ENCODE measurements at places on chromosomes 1 and 21.

DNA sequence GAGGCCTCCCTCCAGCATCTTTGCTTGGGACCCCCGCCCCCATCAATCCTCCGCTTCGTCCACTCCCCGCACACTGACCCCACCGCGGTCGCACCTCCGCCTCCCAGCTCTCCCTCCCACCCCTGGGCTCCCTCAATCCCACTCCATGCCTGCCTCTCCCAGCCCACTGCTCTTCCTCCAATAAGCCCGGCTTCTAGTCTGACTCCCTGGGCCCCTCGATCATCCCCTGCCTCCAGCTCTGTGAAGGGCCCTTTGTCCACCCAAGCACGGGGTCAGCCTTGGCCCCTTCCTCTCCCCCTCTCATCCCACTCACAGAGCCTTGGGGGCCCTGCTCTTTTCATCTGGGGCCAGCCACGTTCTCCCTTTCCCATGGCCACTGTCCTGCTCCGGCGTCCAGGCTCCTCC lies 1.5 kb upstream of the TMEM200B start:
- no peak for DNase-seq

DNA sequence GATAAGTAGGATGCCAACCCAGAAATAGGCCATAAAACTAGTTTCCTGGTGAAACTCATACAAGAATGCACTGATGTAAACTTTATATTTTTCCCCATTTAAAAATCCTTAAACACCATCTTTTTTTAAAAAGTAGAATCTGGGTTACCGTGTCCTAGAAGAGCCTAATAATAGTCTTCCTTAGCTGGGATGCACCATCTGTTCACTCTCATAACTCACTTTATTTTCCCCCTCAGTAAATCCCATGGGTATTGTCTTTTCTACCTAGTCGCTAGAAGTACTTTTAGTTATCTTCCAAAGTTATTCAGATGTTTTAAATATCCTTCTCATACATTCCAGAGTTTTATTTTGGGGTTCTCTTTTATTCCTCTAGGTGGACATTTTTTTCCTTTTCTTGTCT lies 250.2 kb downstream of the PLA2G4A start:
- DNase-seq, result no peak

DNA sequence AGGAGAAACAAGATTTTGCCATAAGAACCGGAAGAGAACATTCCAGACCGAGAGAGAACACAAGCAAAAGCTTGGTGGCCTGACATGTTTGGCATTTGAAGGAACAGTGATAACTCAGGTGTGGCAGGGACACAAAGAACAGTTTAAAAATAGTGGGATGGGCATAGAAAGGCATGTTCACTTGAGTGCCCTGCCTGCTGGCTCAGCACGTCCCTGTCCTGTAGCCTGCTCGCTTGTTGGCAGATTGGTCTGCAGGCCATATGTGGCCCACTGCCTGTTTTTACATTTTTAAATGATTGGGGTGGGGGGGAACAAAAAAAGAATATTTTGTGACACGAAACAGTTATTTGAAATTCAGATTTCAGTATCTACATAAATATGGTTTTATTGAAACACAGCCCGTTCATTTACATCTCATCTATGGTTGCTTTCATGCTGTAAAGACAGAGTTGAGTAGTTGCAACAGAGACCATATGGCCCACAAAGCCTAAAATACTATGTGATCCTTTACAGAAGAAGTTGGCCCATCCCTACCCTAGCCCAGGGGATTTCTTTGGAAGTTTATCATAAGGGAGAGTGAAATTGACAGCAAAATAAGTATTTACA lies 100.7 kb downstream of the RGL1 start:
- no peak for DNase-seq

GRCh38 chr1:31881688-31882000 lies 56.5 kb downstream of the PTP4A2 start:
- no peak for DNase-seq

GRCh38 chr1:230458509-230458908 lies 32.4 kb upstream of the PGBD5 start:
- DNase-seq, result no peak

DNA sequence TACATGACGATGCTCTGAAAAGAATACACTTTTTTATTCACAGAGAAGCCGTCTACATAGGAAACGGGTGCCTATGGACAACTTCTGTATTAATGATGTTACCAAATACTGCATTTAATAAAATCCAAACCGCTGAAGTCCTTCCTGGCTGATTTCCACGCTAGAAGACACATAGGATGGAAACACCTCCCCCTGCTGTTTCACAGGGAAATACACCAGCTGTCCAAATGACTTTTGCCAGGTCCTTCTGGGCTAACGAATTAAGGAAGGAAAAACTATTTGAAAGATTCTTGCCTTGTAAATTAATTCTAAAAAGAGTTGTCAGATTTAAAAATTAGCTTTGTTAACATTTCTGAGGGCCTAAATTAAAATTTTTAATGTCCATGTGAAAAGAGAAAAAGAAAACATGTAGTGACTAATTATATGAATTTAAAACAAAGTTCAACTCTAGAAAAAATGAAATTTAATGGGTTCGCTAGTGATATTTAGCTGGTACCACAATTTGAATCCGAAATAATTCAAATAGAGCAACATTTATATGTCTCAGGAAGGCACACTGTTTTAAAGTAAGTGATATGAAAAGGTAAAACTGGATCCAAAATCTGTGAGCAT lies 146.0 kb downstream of the RERE start:
- DNase-seq, result peak; percentile 36
